ENCODE measurements at places on chromosomes 2 and 18. TPM values are rescaled to one million over a fixed set of nuclear protein-coding genes. Genes with fewer than 3 reads are reported as not detected.

DNA sequence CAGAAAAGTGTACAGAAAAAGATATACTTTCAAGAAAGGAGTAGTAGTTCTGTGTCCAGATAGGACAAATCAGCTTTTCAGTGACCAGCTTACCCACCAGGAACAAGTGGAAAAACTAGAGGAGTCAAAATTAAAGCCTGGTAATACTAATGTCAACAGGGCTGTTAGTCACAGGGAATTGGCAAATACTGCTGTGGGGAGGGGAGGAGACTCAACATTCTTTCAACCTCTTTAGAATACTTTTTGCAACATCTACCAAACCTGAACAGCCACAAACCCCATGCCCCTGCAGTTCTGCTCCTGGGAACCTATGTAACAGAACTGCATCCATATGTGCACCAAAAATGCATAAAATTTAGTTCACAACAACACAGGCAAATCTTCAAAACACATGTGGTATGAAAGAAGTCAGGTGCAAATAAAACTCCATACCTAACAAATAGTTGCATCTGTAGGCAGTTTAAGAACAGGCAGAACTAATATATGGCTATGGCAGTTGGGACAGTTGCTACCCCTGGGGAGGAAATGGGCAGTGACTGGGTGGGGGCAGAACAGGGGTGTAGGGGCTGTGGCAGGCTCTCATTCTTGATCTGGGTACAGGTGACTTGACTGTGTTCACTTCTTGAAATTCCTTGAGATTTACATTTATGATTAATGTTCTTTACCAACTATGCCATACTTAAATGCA lies 9.7 kb downstream of the CMPK2 start:
- DNase-seq = no peak

DNA sequence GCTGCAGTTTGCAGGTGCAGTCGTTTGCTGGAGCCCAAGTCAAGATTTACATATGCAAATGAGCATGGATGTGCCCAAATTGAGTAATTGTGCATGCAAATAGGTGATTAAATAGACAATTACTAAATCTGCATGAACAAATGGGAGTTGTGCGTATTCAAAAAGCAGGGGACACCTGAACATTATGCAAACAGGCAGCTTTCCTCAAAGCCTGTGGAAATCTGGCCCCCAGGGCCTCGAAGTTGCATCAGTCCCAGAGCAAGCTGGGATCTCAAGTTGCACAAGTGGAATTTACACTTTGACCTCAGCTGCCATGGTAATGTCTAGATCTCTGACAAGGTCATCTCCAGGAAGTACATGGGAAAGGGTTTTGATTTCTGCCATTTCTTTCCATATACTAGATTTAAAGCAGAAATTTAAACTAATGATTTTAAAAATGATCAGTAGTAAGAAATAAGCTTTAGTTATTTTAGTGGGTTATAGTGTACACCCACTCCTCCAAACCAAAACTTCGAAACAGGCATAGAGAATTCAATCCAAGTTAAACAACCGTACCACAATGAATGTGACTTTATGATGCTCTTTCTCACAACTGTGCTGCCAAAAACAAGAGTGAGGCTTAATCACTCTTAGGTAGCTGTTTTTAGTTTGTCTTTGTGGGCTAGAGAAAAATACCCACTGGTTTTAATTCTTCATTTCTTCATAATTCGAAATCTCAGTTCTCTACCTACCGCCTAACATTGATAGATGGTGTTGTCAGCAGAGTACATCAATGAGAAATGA lies 110.7 kb downstream of the RND3 start:
- no peak for DNase-seq

DNA sequence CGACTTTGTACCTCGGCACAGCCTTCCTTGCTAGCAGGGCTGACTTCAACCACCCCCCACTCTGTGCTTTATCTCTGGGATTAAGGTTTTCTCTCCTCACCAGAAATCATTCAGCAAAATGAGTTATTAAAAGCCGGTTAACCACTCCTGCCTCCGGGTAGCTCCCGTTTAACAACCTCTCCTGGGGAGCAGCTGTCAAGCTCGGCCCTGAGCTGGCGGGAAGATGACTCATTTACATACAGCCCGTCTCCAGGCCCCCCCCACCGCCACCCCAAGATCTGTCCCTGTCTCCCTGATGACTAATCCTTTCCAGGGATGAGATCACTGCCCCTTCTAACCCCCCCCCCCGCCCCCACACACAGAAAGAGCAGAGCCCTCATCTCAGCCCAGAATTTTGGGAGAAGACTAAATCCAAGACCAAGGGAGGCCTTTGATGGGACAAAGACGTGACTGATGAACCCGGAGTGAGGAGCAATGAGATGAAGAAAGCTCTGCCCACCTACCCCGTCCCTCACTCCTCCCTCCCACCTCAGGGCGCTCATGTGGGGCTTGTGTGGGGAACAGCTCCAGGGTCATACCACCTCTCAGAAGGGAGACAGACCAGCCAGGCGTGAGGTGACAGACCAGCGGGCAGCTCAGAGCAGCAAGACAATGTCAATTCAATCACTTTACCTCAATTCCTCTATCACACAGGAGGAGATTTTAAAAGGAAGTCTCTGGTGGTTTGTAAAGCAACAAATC lies 131.4 kb downstream of the MSH2 start:
- peak; percentile 73 for DNase-seq

- DNase-seq = no peak
Observed at GRCh38 chr2:184078496-184078895, 519.8 kb upstream of the ZNF804A start.

GRCh38 chr2:231613663-231614558 lies 21.2 kb downstream of the TEX44 start:
- peak; percentile 97 for DNase-seq

- DNase-seq = no peak
Observed at GRCh38 chr2:111227716-111228141, 107.0 kb downstream of the BCL2L11 start.

DNA sequence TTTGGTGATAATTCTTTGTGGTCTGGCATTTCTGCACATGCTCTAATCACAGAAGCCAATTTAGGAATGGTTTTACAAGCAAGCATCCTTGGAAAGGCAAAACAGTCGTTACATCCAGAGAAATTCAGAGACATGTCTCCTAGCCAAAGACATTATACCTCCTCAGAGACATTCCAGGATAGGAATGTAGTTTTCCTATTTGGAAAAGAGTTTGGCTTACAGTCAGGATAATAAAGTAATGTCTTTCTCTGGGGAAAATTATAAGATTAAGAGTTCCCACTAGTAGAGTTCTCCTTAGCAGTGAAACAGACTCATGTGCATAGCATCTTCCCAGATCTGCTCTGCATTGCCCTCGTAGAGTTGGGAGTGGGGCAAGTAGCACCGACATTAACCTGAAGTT lies 753.6 kb upstream of the TMEFF2 start:
- no peak for DNase-seq

GRCh38 chr2:64524604-64525316 lies 632 bp downstream of the AFTPH start:
- peak; percentile 69 for DNase-seq

GRCh38 chr18:44473394-44474066 lies 207.2 kb upstream of the SETBP1 start:
- DNase-seq = no peak

- DNase-seq = peak; percentile 99
Observed at GRCh38 chr2:43226955-43227829, 786 bp upstream of the ZFP36L2 start.

GRCh38 chr2:221724631-221725203 lies 152.6 kb upstream of the EPHA4 start:
- DNase-seq = no peak

GRCh38 chr2:37020212-37020886 lies 54.0 kb upstream of the STRN start:
- DNase-seq = peak; percentile 86

The THUMPD2 gene
- total RNA-seq = 12.7 TPM

The ZC3H6 gene
- total RNA-seq = 27.1 TPM

The CAPN14 gene
- total RNA-seq = 0.16 TPM

The MROH2A gene
- not detected for total RNA-seq
